ENCODE measurements at places on chromosomes 2 and 18.

DNA sequence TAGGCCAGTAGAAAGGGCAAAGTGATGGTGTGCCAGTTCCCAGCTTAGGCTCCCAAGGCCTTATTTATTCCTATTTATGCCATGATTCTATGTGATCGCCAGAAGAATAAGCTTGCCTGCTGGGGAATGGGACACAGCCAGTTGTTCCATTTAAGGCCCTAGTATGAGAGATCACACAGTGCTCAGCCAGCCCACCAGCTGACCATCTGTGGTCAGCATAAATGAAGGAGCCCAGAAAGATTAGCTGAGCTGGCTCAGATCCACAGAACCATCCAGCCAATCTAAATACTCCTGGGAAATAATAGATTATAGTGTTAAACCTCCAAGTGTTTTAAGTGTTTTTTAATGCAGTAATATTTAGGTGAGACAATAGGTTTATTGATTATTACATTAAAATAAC, 12.6 kb upstream of the L3MBTL4 start:
- DNase-seq = no peak

- DNase-seq = no peak
Observed at GRCh38 chr2:45583977-45584376, 27.1 kb downstream of the SRBD1 start.

- DNase-seq = no peak
Observed at GRCh38 chr2:195903956-195904355, 164.7 kb downstream of the DNAH7 start.

DNA sequence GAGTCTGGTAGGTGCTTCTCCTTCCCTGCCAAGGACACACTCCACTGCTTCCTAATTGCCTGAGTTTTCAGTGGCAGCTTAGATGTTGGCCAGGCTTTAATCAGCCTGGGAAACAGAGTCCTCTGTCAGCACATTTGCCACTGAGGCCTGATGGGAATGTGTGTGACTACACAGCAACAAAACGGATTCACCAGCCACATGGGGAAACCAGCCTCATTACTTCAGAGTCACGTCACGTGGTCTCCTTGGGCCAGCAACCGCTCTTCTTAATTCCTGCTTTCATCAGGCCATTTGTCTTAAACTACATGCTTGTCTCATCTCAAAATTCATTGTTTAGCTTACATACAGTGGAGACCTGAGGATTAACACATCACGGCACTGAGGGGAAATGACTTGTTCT, 93.9 kb upstream of the LTBP1 start:
- no peak for DNase-seq

- no peak for DNase-seq
Observed at GRCh38 chr18:1825296-1825695, 746.0 kb downstream of the METTL4 start.

GRCh38 chr2:120316071-120316470, 29.9 kb upstream of the INHBB start:
- DNase-seq = no peak

- DNase-seq = peak; percentile 88
Observed at GRCh38 chr2:151637271-151637781, 97.0 kb downstream of the NEB start.

GRCh38 chr2:16125614-16126516, 185.5 kb downstream of the MYCN start:
- DNase-seq = no peak

DNA sequence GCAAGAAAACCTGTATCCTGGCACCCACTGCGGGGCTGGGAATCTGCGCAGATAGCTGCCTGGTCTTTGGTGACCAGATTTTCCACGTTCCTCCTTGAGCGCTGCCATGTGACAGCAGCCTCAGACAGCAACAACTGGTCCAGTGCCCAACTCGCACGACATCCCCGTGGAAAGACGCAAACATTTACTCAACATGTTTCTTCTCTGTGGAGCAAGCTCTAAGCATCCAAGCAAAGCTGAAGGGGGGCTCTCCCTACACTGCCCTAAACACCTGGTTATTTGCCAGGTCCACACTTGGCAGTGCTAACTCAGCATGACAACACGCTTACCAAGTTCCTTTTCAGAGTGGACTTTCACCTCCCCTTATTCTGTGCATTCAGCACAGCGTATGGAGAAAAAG, 11.3 kb downstream of the ZNF516 start:
- DNase-seq = no peak

GRCh38 chr2:235756491-235756890, 262.6 kb downstream of the AGAP1 start:
- DNase-seq = no peak

DNA sequence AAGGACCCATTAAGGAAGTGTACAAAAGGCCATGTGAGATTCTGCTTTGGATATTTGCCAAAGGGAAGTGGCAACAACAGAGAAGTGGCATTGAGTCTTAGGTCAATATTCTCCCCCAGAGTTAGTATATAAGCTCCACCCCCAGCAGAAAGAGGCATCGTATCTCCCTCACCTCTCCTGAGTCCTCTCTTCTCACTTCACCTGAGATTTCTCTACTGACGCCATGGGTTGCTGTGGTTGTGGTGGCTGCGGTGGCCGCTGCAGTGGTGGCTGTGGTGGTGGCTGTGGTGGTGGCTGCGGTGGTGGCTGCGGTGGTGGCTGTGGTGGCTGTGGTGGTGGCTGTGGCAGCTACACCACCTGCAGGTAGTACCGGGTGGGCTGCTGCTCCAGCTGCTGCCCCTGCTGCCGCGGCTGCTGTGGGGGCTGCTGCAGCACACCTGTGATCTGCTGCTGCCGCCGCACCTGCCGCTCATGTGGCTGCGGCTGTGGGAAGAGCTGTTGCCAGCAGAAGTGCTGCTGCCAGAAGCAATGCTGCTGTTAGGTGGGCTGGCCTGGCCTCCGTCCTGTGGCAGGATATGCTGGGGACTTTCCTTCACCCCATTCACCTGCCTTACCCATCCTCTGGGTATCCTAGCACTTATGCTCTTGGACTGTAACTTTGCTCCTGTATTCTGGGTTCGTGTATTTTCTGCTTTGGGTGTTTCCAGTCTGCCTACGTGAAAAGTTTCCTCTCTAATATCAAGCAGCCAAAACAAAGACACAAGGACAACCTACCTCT, 5.9 kb downstream of the SCYGR3 start:
- peak; percentile 39 for DNase-seq

DNA sequence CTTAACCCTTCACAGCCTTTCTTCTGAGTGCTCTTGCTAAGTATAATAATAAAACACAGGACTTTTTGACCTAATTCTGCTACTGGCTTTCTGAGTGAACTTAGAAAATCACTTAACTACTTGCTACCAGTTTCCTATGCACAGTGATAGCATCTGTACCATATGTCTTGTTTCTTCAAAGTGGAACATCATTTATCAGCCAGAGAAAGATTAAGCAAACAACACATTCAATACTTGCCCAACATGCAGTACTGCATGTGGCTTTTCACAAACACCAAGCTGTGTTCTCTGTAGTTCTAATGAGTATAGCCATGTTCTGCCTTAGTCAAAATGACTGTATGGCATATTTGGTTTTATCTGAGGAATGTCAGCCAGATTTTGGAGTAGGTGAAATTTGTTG, 1286.6 kb upstream of the ZEB2 start:
- DNase-seq = no peak

DNA sequence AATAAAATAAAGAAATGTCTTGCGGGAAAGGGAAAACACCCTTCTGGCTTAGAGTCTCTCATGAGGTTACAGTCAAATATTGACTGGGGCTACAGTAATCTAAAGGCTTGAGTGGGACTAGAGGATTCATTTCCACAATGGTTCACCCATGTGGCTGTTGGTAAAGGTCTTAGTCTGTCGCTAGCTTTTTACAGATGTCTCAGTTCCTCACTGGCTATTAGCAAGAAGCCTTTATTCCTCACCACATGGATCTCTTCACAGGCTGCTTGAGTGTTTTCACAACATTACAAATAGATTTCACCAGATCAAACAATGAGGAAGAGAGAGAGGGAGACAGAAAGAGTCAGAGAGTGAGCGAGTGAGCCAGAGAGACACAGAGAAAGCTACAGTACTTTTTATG, 8.3 kb upstream of the ZC3H15 start:
- DNase-seq = no peak

DNA sequence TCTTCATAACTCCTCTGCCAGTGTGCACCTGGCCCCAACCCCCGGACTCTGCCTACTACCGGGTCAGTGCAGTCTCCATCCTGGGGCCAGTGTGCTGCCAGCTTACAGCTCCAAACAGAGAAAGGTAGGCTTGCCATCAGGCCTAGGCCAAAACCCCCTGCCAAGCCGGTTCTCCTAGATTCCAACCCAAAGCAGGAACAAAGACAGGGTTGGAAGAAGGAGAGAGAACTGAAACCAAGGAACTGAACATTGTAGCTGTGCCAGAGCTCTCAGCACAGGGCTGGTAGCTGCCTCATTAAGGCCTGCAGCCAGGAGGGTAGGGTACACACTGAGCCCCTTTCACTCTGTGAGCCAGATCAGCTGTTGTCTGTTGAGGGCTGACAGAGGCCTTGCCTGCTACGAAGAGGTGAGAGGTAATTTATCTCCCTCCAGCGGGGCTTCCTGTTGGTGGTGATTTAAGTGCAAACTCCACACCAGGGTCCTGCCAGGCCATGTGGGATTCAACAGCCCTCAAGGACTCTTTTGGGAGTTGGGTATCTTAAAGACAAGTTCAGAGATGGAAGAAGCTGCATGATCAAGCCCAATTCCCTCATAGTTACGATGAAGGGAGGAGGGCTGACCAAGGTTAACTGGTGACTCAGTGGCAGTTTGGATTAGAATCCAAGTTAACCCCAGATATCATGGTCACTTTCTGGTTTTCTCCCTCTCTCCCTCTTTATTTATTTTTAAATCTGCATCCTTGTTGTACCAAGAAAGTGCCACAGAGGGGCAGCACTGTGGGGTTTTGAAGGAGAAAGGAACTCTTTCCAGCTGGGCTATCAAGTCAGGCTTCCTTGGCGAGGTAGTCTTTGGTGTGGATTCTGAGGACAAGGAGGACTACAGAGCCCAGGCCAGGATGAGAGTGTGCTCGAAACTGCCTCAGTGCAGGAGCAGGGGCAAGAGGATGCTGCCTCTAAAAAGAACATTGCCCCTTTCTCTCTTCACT, 48.1 kb downstream of the CYRIA start:
- no peak for DNase-seq

- no peak for DNase-seq
Observed at GRCh38 chr2:134639265-134639664, 79.5 kb downstream of the TMEM163 start.

- no peak for DNase-seq
Observed at GRCh38 chr2:136738044-136738443, 27.3 kb upstream of the THSD7B start.

GRCh38 chr2:170930131-170930990, 1.3 kb downstream of the GORASP2 start:
- DNase-seq = peak; percentile 79

DNA sequence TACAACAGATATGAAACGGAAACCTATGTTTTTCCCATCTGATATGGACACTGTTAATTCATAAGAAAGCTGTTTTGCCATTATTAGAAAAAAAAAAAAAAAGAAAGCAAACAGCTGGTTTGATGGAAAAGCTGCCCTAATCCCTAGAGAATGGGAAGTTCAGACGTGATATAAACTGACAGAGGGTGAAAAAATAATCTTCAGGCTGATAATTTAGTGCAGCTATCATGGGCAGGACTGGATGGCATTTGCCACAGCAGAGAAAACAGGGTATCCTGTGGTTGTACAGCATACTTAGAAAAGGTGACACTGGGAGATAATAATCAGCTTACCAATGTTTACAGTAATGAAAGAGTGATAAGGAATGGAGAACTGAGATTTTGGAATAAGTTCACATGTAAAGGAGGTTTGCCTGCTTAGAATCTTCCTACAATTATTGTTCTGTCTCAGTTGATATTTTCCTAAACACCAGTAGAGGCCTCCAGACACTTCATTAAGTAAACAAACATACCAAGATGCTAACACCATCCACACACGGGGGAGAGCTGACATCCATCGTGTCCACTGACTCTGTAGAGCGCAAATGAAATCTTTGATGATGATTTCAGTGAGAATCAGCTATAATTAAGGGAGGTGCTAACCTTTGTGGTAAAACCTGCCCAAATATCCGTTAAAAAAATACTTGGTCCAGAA, 211.6 kb upstream of the MMADHC start:
- peak; percentile 55 for DNase-seq

GRCh38 chr18:63273222-63273927, 46.2 kb downstream of the BCL2 start:
- DNase-seq = no peak

DNA sequence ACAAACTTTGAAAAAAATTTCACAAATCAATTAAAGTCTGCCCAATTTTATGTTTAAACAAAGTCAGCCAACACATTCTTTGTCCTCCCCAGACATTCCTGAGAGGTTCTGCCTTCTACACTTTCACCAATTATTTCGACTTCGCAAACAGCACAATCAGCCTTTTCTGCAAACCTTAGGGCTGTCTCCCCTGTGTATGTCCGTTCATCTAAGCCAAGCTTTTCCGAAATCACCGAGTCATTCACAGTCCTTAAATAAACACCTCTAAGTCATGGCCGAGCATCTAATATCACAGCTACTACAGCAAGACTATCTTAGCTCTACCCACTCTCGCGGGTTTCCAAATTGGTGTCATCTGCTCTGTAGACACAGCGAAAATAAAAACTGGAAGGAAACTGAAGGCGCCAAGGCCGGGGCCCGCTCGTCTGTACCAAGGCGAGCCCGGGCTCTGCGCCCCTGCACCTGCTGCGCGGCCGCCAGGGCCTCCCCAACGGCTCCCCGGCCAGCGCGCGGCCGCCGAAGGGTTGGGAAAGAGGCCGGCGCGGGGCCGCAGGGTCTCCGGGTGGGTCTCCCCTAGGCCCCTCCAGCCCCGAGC, 730 bp downstream of the ODC1 start:
- DNase-seq = peak; percentile 51

DNA sequence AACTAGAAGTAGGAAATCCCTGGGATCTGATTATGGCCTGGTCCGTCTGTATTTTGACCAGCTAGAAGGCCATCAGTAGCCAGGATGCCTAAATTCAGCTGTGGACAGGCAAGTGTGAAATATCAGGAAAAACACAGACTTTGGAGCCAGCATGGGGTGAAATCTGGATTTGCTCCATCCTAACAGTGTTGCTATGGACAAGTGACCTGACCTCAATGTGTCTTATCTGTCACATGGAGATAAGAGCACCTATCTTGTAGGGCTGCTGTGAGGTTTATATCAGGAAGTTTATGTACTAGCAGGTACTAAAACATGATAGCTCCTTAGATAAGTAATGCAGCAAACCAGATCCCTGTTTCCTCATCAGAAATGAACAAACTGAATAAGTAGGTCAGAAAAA, 460.4 kb downstream of the STK39 start:
- DNase-seq = no peak

GRCh38 chr18:47163241-47163640, 12.9 kb downstream of the IER3IP1 start:
- DNase-seq = peak; percentile 48

DNA sequence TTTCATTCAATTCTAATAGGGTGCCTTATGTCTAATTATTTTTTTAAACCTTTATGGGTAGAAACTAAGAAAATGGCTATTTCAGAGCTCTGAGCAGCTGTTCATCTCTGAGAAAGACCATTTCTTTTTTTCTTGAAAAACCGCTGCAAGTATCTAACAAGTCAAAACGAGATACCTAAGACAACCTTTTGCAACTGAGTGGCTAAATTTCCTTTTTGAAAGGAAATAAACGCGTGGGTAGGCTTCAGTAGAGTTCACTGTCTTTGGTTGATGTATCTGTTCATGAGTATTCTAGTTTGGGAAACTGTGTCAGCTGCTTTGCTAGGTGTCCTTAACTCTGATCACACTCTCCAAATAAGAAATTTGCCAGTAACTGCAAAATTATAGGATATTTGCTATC, 104.3 kb upstream of the LINC00305 start:
- DNase-seq = no peak

GRCh38 chr2:151247432-151247831, 14.2 kb downstream of the RBM43 start:
- no peak for DNase-seq
